Jurkat, Clone E6-1 (cell line): ENCODE measurements at places on chromosomes 6 and 20.
A peak's percentile ranks its signal among the peaks of the same experiment; 100 is the strongest.

DNA sequence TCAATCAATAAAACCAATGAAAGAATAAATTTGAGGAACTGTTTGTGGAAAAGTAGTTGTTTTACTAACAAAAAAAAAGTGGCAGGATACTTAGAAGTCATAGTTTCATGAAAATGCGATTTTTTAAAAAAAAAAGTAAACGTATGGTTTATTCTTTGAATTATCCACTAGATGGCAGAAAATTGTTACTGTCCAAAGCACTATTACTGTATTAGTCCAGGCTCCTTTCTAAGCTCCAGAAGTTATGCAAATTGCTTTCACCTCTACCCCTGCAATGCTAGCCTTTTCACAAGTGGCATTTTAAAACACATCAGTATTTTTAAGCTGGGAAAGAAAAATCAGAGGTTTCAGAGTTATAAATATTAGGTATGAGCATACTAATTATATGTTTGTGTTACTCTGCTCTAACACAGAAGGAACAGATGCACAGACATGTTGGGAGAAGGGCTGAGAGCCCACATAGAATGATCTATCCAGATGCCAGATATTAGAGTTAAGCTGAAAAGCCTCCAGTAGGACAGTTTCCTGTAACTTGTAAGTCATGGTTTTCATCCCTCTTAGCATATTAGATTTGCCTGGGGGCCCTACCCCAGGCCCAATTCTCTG is 63.9 kb downstream of the FHL5 start:
- peak; percentile 35 for DNase-seq

GRCh38 chr6:151566557-151566956 is 72.7 kb downstream of the CCDC170 start:
- DNase-seq, result no peak

- DNase-seq, result no peak
Measured at GRCh38 chr20:54174457-54175175, 830 bp upstream of the CYP24A1 start.

DNA sequence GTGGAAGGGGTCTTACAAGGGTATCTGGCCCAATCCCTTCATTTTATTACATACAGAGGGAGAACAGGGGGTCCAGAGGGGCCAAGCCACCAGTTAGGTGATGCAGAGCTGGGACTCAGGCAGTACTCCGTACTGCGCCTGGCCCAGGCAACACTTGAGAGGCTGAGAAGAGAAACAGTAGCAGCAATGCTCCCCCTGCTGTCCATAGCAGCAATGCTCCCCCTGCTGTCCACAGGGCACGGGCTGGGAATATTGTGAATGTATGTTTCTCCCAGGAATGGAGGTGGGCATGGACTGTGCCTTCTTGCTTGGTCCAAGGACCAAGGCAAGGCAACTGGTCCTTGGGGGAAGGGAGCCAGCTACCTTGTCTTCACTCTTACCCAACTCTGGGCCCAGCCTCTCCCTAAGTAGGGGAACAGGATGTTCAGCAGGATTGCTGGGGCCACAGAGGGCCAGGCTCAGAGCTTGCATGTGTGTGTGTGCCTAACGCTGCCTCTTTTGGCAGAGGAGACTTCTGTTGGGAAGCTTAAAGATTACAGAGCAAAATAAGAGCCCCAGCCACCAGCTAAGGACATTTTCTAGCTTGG is 14.8 kb upstream of the FAM83C start:
- DNase-seq, result peak; percentile 33

DNA sequence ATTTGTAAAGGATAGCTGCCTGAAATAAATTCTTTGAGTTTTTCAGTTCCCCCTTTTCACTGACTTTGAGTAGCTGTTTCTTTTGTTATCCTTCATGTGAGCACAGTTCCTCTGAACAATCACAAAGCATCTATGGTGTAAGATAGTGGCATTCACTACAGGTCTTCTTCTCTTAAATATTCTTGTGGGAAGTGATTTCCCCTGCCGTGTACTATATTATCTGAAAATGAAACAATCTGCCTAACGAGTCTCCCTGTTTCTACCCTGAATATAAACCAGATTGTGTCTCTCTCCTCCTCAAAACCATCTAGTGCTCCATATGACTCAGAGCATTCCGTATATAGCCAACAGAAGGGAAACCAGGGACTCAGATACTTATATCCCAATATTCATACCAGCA is 380.1 kb upstream of the SOX4 start:
- DNase-seq, result no peak

- no peak for DNase-seq
Measured at GRCh38 chr6:118253741-118254140, 294.4 kb upstream of the PLN start.

DNA sequence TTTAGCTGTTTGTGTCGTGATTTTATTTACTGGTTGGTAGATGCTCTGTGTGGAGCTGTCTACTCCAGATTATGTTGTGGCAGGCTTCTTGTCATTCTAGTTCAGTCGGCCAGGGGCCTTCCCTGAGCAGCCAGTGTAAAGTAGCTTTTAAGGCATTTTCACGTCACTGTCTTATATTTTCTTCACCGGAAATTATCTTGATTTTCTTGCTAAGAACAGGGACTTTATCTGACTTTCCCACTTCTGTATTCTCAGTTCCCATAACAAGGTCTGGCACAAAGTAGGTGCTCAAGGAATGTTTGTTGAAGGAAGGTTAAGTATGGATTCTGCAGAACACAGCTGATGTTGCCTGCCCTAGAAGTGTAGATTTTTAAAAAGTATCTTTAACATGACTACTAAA is 868 bp downstream of the LTV1 start:
- DNase-seq, result peak; percentile 6

DNA sequence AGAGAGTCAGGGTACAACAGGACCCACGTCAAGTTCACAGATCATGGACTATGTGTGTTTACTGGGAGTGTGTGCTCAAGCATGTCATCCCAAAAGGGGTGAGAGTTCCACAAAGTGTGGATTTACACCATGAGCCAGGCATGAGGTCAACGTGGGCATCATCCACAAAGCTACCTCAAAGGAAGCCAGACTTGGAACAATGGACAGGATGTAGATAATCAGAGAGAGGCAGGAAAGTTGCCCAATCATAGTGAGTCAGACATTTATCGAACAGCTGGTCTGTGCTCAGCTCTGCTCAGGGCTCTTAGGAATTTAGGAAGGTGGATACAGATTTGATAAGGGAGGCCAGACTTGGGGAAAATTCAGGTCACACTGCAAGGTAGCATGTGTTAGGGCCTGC is 317.2 kb upstream of the CDYL start:
- no peak for DNase-seq

- DNase-seq, result no peak
Measured at GRCh38 chr6:107491138-107491609, 1.3 kb downstream of the SOBP start.

GRCh38 chr20:20612251-20612650 is 100.2 kb downstream of the RALGAPA2 start:
- DNase-seq, result no peak

DNA sequence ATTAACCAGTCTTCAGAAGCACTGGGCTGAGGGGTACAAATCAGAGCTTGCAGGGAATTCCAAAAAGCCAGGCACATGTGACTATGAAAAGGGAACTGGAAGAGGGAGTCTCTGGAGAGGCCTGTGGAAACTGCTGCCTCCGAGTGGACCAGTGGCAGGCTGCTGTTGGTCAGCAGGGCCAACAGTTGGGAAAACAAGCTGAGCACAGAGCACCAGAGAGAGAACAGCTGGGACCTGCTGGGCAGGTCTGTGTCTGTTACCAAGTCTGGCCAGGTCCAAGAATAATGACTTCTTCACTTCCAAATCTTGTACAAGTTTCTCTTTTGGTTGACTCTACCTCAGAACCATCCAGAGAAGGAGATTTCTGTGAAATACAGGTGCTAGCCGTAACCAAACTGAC is 81.4 kb downstream of the LIN28B start:
- no peak for DNase-seq

DNA sequence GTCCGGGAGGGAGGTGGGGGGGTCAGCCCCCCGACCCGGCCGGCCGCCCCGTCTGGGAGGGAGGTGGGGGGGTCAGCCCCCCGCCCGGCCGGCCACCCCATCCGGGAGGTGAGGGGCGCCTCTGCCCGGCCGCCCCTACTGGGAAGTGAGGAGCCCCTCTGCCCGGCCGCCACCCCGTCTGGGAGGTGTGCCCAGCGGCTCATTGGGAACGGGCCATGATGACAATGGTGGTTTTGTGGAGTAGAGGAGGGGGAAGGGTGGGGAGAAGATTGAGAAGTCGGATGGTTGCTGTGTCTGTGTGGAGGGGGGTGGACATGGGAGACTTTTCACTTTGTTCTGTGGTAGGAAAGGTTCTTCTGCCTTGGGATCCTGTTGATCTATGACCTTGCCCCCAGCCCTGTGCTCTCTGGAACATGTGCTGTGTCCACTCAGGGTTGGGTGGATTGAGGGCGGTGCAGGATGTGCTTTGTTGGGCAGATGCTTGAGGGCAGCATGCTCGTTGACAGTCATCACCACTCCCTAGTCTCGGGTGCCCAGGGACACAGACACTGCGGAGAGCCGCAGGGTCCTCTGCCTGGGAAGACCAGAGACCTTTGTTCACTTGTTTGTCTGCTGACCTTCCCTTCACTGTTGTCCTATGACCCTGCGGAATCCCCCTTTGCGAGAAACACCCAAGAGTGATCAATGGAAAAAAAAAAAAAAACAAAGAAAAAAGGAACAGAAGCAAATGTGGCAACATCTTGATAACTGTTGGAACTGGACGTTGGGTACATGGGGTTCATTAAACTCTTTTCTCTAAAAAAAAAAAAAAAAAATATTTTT is 15.7 kb upstream of the E2F1 start:
- no peak for DNase-seq

DNA sequence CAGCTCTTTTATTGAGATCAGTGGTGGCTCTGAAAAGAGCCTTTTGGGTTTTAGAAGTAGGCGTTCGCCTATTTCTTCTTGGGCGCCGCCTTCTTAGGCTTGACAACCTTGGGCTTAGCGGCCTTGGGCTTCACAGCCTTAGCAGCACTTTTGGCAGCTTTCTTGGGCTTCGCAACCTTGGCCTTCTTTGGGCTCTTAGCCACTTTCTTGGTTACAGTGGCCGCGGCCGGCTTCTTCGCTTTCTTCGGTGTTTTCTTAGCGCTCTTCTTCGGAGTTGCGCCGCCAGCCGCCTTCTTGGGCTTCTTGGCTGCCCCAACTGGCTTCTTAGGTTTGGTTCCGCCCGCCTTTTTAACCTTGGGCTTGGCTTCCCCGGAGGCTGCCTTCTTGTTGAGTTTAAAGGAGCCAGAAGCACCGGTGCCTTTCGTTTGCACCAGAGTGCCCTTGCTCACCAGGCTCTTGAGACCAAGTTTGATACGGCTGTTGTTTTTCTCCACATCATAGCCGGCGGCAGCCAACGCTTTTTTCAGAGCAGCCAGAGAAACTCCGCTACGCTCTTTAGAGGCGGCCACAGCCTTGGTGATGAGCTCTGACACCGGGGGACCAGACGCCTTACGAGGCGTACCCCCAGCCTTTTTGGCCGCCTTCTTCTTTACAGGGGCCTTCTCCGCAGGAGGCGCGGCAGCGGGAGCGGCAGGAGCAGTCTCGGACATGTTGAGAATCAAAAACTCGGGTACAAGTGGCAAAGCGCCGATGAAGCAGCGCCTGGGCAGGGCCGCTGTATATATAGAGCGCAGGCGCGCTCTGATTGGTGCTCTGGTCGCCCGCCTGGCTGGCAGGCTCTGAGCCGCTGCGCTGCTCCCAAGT is 31.3 kb upstream of the HFE start:
- peak; percentile 92 for DNase-seq

DNA sequence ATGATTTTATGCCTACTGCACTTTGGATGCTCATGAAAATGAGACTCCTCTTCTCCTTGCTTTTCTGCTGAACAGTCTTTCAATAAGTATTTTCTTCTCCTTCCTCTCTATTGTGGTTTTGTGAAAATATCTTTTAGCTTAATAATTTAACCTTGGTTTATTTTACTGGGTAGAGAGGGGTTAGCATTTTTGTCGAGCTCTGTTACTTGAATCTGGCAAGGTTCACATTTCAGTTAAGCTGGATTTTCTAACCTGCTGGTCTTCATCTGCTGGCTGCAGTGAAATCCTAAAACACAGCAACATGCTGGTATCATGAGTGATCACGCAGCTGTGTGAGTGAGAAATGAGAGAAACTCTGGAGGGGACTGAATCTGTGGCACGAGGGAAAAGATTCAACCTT is 222.7 kb upstream of the NOX3 start:
- no peak for DNase-seq

GRCh38 chr20:48706116-48706656 is 121.6 kb downstream of the PREX1 start:
- no peak for DNase-seq

DNA sequence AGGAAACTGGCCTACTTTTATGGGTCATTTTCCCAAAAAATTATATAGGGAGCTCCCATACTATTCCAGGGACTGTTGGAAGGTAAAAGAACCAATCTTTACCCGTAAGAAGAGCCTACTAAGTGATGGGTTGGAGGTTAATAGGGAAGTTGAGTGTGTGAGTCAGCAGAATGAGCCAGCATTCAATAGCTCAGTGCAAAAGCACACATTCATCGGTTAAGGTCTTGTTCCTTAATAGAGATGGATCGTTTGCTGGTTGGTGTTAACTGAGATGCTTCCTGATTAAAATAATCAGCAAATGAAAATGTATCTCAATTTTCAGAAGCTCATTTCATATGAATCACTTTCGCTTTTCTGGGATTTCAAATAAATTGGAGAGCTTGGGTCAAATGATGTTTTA is 115.3 kb upstream of the MRPS10 start:
- DNase-seq, result no peak

DNA sequence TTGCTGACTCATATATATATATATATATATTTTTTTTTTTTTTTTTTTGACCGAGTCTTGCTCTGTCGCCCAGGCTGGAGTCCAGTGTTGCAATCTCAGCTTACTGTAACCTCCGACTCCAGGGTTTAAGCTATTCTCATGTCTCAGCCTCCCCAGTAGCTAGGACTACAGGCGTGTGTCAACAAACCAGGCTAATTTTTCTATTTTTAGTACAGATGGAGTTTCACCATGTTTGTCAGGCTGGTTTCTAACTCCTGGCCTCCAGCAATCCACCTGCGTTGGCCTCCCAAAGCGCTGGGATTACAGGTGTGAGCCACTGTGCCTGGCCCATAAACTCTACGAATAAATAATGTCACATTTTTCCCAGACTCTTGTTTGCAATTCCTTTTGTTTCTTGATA is 4.8 kb downstream of the LRP11 start:
- no peak for DNase-seq

- no peak for DNase-seq
Measured at GRCh38 chr20:49237531-49237930, 18.3 kb downstream of the DDX27 start.

DNA sequence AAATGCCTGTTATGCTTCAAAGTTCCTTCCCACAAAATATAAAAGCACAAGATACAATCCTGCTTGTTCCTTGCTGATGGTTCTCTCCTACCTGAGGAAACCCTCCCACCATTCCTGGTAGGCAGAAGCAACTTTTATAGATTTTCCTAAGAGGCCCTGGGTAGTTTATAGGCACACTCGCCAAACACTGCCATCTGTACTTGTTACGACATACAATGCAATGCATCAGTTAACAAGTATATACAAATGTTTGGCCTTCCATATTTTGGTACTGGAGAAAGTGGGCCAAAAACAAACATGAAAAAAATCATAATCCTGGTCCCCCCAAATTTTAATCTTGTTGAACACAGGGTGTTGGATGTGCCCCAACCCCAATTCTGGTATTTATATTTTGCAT is 16.6 kb downstream of the MCM9 start:
- DNase-seq, result no peak
